ENCODE measurements at places on chromosomes 4 and X. TPM values are rescaled to one million over a fixed set of nuclear protein-coding genes. Genes with fewer than 3 reads are reported as not detected.

The TGIF2LX gene
- total RNA-seq, result not detected

The F11 gene
- not detected for total RNA-seq

The TSC22D3 gene
- total RNA-seq, result 30.7 TPM

- no peaks in the 10 kb centered on the region for H3K27me3 ChIP-seq
- H3K36me3 ChIP-seq, result no peaks in the 10 kb centered on the region
- H3K4me1 ChIP-seq, result no peaks in the 10 kb centered on the region
- H3K4me3 ChIP-seq, result no peak within 1 kb of the TSS
- DNase-seq, result peak; percentile 47
These were observed at the start of gene SULT1E1 for GRCh38 chr4:69860052-69860451. Gene SULT1E1 (minus strand): TSS chr4:69860145. CDS start chr4:69857644, 2,501 bp downstream.

- no peak overlapping the region for H3K4me3 ChIP-seq
- peaks cover 2% of the 10 kb centered on the region for H3K27me3 ChIP-seq
- no peaks in the 10 kb centered on the region for H3K36me3 ChIP-seq
- no peaks in the 10 kb centered on the region for H3K4me1 ChIP-seq
These were observed 49.7 kb upstream of the KLHL8 start for GRCh38 chr4:87270144-87270543.

GRCh38 chrX:39550795-39551361 lies 546.9 kb downstream of the BCOR start:
- DNase-seq, result no peak
- no peaks in the 10 kb centered on the region for H3K4me1 ChIP-seq
- H3K27me3 ChIP-seq, result no peaks in the 10 kb centered on the region
- no peak overlapping the region for H3K27ac ChIP-seq

- DNase-seq, result no peak
- no peaks in the 10 kb centered on the region for H3K27me3 ChIP-seq
- H3K36me3 ChIP-seq, result no peaks in the 10 kb centered on the region
- no peak overlapping the region for H3K27ac ChIP-seq
These were observed 599 bp upstream of the IL2RG start for GRCh38 chrX:71111921-71112431.

DNA sequence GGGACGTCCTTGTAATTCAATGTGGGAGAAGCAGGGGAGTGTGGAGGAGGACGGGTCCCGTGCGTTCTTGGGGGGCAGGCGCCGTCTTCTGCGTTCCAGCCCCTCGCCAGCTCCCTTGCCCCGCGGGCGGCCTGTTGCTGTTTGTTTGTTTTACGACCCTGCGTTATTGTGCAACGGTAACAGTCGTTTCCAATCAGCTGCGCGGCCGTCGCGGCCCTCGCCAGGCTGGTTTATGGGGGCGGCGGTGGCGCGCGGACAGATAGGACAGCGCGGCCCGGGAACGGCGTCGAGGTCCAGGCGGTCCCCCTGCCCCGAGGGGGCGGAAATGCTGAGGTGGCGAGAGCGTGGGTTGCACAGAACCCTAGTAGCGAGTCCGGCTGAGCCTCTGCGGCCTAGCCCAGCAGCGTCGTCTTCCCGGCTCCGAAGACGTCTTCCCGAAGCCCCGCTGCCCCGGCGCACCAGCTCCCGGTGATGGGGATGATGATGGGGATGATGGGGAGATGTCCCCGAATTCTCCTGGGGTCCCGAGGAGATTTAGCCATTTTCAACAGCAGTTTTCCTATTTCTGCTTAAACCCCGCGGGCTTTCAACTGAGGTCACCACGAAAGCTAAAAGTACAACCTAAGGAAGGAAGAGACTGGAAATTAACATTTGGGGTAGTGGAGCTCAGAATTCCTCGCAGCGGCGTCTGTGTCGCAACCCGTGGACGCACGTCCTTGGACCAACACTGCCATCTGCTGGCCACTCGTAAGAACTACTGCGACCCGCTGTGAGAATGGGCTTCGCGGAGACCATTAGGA lies 4.8 kb downstream of the PDGFRA start:
- H3K36me3 ChIP-seq, result no peaks in the 10 kb centered on the region
- H3K4me3 ChIP-seq, result peak overlapping the region; percentile 67
- peaks cover 34% of the 10 kb centered on the region for H3K4me1 ChIP-seq
- peak; percentile 63 for DNase-seq

DNA sequence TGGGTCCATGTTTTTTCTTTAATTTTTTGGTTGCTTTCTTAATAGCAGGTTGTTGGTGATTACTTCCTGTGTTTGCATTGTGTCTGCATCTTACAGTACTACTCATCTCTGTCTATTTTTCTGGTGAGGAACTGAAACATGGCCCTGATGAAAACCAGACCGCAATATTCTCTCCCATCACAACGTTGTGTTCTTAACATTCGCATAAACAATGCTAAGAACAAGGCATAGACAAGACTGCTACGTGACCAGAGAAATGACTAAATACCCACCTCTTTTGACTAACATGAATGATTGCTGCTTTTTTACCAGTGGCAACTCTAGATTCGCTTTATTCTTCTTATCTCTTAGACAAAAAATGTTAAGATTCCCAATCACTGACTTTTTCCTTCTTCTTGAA lies 179.1 kb downstream of the GC start:
- H3K4me3 ChIP-seq, result no peak overlapping the region
- H3K36me3 ChIP-seq, result no peaks in the 10 kb centered on the region
- peaks cover 21% of the 10 kb centered on the region for H3K4me1 ChIP-seq
- DNase-seq, result no peak
- no peak overlapping the region for H3K27ac ChIP-seq

Data from astrocyte (in vitro differentiated cells and primary cell).